ENCODE measurements at places on chromosomes 16 and 17.

DNA sequence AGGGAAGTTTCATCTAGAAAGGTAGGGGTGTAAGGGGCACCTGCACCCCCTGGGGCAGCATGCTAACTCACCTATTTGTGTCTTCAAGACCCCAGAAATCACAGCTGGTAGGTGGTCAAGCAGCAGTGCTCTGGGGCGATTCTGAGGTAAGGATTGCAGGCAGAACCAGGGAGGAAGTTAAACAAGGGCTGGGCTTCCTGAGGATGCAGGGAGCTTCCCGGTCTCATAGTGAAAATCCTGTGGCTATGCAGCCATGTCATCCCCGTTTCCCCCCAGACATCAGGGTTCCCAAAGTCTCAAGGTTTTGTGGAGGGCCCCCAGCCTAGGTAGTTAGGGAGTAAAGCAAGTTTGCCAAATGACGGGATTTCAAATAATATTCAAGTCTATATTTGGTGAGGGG lies 78.5 kb downstream of the C16orf78 start:
- no peak for DNase-seq

- DNase-seq = no peak
Measured at GRCh38 chr17:76734080-76734840, 2.9 kb downstream of the SRSF2 start.

- DNase-seq = no peak
Measured at GRCh38 chr17:78184351-78184750, 2.5 kb downstream of the TK1 start.

DNA sequence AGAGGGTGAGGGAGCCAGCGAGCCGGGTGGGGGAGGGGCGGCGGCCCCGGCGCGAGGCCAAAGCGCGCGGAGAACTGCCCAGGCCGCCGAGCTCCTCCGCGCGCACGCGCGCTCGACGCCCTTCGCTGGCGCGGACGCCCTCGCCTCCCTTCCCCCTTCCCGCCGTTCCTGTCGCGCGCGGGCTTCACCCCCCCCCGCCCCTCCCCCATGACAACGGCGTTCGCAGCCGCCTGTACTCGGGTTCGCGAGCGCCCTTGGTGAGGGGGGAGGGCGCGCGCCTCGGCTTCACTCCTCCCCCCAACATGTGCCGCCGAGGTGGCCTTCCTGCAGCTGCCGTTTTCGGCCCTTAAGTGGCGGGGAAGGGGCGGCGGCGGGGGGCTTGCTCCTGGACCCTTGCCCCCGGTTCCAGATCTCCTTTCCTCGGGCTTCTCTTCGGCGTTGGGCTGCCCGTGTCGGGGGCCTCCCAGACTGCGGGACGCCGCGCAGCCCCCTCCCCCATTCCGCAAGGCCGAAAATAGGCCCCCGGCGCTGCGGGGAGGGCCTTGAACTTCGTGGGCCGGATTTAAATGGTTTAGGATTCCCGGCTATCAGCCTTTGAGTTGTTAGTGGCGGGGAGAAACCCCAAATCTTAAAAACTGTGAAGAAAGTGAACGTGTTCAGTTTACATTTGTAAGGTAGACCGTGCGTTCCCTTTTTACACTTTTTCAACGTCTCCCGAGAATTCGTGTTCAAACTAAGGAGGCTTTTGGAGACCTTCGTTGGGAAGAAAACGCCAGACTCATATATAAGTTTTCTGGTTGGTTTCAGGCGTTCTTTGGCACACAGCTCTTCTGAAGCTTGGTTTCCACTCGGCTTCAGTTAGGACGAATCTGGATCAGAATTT lies 653 bp downstream of the SRRM2 start:
- peak; percentile 91 for DNase-seq

GRCh38 chr17:39867084-39867879 lies 720 bp upstream of the ZPBP2 start:
- DNase-seq = no peak

DNA sequence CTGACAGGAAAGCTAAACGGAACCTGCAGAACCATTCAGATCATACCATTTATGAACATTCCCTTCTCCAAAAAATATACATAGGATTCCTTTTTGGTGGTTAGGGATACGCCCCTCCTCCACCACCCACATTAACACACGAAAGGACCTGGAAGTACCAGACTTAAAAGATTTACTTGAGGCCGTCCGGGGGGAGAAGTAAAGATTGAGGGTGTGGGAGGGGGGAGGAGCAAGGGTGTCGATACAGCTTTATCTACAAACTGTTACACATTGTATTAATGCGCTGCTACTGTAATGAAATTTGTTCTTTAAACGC lies 537 bp downstream of the PALB2 start:
- DNase-seq = no peak

DNA sequence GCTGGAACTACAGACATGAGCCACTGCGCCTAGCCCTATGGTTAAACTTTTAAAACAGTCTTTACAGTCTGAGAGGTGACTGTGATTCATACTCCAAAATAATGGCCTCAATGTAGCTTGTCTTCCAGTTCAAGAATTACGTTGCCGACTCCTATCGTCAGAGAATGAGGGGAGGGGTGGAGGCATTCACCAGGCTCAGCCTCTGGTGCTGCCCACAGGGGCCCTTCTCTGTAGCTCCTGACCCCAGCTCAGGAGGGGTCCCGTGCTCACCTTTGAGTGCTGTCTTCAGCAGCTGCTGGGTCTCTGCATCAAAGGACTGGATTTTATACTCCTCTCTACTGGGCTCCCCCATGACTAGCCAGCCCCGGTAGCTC lies 1.2 kb downstream of the MIF4GD start:
- no peak for DNase-seq

- DNase-seq = no peak
Measured at GRCh38 chr16:10590342-10590741, 9.9 kb upstream of the EMP2 start.

GRCh38 chr17:17587614-17588337 lies 3.7 kb downstream of the PEMT start:
- DNase-seq = no peak

DNA sequence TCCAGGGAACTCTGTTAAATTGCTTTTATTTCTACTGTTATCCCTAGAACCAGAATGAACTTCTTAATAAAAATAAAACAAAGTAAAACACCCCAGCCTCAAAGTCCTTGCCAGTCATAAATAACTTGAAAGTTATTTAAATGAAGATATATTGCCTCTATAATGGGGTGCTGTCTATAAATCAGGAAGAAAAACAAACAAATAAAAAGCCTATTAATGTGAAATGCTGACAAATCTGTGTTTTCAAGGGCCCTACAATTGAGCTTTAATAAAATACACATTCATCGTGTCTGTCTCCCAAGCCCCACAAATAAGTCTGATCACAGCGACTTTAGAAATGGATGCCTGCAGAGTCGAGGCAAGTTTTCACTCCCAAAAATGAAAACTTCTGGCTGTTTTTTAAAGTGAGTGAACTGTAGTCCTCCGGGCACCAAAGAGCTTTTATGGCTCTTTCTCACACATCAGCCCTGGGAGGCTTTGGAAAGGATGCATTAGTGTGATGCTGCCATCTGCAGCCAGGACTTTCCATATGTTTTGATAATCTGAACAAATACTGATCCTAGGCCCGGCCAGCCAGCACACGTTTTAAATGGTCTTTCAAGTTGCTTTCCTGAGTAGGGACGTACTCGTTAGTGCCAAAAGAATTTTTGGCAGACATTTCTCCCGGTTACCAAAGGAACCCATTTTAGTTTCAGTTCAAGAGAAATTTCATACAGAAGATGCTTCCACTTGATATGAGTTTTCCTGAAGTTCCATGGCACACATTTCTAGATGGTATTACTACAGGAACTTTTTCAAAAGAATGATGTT lies 16.3 kb downstream of the NACA2 start:
- no peak for DNase-seq

- no peak for DNase-seq
Measured at GRCh38 chr17:66464921-66465320, 162.5 kb downstream of the PRKCA start.
